ENCODE measurements at places on chromosomes 3 and 15.

DNA sequence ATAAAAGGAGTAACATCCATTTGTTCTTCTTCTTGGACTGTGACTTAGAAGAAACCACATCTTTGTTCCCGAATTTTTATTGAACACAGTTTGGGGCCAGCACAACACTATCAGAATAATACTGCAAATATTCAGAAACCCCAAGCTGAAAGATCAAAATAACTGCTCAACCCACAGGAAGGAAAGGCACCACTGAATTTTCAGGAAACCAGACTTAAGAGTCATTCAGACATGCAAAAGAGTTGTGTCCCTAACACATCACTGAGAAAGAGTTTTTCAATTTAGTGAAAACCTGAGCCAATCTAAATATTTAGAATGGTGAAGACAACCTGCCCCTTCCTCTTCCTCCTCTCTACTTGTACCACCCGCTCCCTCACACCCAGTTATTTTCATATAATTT lies 295.0 kb upstream of the RORA start:
- DNase-seq: no peak

DNA sequence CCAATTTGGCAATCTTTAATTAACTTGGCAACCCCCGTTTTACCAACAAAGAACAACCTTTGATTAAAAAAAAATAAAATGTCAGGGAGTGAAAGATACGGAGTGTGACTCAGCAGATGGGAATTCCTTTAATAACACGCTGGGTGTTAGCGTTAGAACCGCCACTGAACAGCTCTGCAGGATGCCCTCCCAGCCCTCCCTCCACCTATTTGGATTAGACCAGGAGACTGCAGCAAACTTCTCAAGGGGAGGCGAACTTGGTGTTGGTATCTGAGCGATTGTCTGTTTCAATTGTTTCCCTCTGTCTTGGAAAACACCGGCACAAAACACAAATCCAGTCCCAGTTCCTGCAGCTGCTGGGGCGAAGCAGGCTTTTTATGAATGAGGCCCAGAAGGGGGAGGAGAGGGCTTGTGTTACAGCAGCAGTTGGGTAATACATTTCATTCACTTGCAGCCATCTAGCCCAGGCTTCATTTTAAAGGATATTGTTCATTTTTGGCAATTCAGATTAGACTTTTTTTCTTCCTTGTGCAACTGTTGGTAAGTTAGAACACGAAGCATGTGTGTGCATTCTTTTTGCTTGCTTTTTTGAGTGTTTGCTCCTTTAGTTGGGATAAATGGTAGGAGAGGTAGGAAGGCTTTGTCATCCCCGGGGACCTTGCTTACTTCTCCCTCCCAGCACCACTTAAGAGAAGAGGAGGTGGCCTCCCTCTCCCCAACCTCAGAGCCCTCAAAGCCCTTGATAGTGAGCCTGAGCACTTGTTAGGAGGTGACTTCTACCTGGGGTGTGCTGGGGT lies 152.3 kb downstream of the IGF1R start:
- no peak for DNase-seq

DNA sequence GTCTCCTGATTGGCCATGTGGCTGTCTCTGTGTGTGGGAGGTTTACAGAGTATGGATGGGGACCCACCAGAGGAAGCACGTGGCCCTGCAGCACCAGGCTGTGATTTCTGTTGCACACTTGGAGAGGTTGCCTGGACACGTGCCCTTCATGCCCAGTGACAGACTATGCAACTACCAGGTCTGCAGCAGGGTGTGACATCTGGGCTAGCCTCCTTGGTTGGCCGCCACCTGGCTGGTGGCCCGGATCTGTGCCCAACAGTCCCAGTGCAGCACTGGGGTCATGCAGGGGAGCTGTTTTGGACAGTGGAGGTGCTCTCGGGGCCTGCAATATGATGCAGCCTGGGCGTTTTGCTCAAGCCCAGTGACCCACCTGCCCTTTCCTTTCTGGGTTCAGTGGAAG lies 212.5 kb downstream of the UBE3A start:
- no peak for DNase-seq

DNA sequence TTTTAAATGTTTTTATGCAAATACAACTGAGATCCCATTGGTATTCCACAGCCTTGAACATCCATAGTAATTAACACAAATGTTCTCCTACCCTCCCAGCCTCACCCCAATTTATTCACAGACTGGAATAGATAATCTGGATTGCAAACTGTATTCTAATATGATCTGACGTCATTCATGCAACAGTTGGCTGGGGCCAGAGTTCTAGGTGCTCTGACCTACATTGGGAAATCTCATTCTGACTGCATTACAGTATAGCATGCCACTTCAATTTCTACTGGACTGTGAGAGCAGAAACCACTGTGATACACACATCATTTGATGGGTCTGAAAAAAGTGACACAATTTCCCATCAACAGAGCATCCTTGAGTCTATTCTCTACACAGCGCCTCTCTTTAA lies 403.1 kb downstream of the MAGI1 start:
- DNase-seq: no peak

DNA sequence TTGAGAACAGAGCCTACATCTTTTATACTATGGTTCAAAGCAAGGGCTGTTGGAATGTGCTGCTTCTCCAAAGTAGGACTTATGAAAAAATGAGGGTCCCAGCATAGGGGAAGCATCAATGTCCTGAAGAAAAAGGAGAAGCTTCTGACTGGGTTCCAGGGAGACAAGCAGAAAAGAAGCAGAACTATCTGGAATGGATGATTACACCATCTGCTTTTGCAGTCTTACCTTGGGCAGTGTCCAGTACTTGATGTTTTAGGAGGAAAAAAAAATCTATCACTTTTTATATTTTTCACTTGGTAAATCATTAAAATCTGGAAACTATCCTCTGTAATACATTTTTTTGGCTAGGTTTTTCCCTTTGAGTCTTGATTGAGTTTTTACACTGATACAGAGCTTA lies 57.9 kb upstream of the DPH6 start:
- DNase-seq: no peak

DNA sequence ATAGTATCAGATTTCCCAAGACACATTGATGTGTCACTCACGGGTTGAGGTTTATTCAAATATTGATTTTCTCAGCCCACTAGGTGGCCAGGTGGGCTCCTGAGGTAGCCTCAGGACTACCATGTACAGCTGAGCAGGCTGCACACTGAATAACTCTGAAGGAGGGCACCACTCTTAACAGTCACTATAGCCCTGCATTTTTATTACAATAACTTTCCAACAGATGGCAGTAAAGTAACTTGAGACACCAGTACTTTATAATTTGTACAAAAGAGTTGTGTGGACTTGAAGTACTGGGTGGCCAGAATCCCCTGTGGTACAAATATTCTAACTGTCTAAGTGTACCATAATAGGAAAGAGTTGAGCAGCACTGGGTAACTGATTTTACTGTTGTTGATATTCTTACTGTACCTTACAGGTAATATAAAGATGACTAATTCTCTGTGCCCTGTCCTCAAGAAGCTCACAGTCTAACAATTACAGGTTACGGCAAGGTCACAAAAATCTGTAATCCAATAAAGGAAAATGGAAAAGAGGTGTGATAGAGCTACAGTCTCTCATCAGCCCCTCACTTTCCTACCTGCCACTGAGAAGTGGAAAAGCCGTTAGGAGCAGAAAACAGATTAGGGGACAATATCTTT lies 76.0 kb downstream of the ETFA start:
- DNase-seq: no peak

GRCh38 chr15:78937132-78937739 lies 7.6 kb downstream of the CTSH start:
- no peak for DNase-seq

- DNase-seq: no peak
Measured at GRCh38 chr3:66215106-66215505, 5.7 kb upstream of the SLC25A26 start.

GRCh38 chr3:115652738-115653137 lies 29.4 kb downstream of the GAP43 start:
- DNase-seq: no peak

GRCh38 chr15:30979457-30979856 lies 12.0 kb downstream of the MTMR10 start:
- no peak for DNase-seq

DNA sequence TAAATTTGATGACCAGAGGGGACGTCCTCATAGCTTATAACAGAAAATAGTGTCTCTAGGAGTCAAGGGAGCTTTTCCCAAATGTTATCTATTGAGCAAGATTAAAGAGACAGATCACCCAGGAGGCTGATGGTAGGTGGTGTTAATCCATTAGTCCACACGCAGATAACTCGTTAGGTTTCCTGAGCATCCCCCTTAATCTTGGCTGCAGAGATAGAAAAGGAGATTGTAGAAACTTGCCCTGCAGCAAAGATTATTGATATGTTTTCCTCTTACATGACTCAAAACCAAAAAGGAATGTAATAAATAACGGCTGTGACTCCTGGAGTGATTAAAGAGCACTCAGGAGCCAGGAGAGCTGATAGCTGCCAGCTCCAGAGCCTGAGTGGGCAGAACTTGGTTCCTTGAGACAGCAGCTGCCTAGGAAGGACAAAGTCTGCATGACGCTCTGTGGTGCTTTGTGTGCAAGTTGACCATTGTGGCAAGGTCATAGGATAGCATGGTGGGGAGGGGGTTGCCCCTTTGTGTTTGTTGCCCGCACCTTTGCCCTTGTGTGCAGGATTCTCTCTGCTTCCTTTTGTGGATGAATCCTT lies 234.8 kb downstream of the PTPRG start:
- DNase-seq: no peak

GRCh38 chr15:81111510-81112470 lies 22.3 kb upstream of the CFAP161 start:
- DNase-seq: no peak

DNA sequence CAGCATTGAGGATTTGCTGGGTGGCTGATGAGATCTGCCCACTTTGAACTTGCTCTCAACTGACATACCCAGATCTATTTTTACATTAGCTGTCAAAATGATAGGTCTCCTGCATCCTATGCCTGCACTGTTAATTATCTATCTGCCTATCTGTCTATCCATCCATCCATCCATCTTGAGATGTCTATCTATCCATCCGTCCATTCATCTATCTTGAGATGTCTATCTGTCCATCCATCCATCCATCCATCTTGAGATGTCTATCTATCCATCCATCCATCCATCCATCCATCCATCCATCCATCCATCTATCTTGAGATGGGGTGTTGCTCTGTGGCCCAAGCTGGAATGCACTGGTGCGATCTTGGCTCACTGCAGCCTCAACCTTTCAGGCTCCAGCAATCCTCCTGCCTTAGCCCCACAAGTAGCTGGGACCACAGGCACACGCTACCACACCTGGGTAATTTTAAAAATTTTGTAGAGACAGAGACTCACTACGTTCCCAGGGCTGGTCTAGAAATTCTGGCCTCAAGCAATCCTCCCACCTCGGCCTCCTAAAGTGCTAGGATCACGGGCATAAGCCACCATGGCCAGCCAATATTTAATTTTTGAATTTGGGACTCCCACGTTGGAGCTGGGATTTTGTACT lies 159.4 kb upstream of the NSMCE3 start:
- DNase-seq: no peak

- no peak for DNase-seq
Measured at GRCh38 chr15:73319460-73320245, 49.1 kb downstream of the HCN4 start.

DNA sequence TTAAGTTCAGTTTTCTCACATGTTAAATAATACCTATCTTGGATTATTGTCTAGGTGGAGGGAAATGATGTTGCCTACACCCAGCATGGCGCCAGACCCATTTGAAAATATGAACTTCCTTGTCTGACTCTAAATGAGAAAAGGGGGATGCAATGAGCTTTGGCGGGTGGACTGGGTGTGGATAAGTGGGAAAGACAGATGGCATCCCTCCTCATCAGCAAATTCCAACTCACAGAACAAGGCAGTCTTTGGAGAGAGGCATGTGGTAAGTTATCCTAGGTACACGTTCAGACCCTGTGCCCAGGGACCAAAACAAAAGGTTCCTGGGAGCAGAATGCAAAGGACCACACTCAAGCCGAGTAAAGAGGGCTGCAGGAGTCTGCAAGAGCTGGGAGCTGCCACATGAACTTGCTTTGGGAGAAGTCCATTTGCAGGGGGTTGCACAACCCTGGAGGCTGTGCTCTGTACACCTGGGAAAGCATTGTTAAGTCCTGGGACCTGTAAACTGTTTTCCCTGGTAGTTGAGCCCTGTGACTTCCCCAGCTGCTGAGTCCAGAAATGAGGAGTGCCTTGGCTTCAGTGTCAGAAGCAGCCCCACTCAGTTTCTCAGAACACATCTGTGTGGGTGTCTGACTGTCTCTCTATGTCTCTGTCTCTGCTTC lies 102.3 kb upstream of the TPM1 start:
- DNase-seq: no peak

DNA sequence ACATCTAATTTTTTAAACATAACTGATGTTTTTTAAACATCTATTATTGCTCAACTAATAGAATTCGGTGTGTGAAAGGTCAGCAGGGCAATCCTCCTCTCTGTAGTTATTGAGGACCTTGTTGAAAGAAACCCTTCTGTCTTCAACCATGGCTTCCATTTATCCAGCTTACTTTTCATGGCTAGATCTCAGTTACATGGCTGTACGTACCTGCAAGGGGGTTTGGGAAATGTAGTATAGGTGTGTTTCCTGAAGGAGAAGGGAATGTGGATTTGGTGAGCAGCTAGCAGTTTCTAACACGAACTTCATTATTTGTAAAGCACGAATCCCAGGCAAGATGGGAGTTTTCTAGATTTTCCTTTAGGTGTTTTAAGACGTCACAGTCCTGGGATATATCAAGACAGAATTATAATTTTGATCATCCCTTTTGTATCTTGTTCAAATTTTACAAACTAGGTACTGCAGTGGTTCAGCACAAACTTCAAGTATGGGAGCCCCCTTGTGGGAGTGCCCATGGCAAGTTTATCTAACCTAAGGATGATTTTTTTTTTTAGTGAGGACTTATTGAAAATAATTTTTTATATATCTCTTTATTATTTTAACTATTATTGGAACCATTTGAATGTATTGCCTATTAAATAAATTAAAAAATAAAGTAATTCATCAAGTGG lies 41.6 kb downstream of the FBXL2 start:
- no peak for DNase-seq

DNA sequence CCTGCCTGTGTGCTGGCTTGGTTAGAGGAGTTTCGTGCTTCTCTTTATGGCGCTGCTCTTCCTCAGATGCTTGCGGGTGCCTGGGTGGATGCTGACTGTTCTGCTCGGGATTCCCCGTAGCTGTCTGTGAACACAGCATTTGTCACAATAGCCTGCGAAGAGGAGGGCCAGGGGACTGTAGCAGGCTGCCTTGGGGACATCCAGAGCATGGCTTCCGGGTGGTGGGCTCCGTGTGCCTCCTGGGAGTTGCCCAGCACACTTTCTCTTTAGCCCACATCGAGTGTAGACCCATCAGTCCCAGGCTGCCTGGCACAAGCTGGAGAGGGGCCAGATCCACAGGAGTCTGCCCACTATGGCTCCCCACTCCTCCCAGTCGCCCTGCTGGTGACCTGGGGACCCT lies 22.4 kb downstream of the LRRK1 start:
- DNase-seq: no peak

- no peak for DNase-seq
Measured at GRCh38 chr15:60523056-60523455, 44.1 kb upstream of the ICE2 start.

All from activated naive CD8-positive, alpha-beta T cell treated with anti-CD3 and anti-CD28 coated beads, Interleukin-2, amount 50 U/mL, for 16 hours (primary cell).